ENCODE measurements at places on chromosomes 1 and 21.

DNA sequence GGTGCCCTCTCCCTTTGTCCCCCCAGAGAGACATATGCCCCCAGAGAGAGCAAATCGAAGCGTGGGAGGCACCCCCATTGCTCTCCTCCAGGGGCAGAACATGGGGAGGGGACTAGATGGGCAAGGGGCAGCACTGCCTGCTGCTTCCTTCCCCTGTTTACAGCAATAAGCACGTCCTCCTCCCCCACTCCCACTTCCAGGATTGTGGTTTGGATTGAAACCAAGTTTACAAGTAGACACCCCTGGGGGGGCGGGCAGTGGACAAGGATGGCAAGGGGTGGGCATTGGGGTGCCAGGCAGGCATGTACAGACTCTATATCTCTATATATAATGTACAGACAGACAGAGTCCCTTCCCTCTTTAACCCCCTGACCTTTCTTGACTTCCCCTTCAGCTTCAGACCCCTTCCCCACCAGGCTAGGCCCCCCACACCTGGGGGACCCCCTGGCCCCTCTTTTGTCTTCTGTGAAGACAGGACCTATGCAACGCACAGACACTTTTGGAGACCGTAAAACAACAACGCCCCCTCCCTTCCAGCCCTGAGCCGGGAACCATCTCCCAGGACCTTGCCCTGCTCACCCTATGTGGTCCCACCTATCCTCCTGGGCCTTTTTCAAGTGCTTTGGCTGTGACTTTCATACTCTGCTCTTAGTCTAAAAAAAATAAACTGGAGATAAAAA, 8.4 kb downstream of the EFNA3 start:
- no peak for DNase-seq

GRCh38 chr1:10624256-10625050, 149.7 kb downstream of the PEX14 start:
- no peak for DNase-seq

DNA sequence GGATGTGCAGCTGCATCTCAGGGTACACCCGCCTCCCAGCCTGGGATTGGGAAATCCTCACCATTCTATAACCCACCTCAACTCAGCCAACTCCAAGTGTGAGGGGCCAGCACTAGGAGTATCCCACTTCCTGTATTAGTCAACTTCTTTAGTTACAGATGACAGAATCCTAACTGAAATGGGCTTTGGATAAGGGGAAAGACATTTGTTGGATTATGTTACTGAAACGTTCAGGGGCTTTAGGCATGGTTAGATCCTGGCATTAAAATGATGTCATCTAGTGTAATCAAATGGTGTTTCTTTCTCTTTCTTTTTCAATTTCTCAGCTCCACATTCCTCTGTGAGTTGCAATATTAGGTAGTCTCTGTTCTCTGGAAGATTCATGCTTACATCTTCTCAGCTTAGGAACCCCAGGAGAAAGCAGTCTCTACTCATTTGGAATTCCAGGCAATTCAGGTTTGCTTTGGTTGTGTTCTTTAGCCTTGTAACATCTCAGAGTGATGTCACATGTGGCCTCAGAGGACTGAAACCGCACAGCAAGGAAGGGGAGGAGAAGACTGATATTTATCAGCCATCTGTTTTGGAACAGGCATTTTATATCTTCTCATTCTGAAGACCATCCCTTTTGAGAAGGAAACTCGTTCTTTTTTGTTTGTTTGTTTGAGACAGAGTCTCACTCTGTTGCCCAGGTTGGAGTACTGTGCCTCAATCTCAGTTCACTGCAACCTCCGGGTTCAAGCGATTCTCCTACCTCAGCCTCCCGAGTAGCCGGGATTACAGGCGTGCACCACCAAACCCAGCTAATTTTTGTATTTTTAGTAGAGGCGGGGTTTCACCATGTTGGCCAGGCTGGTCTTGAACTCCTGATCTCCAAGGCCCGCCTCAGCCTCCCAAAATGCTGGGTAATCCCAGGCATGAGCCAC, 18.9 kb upstream of the TMEM54 start:
- no peak for DNase-seq

DNA sequence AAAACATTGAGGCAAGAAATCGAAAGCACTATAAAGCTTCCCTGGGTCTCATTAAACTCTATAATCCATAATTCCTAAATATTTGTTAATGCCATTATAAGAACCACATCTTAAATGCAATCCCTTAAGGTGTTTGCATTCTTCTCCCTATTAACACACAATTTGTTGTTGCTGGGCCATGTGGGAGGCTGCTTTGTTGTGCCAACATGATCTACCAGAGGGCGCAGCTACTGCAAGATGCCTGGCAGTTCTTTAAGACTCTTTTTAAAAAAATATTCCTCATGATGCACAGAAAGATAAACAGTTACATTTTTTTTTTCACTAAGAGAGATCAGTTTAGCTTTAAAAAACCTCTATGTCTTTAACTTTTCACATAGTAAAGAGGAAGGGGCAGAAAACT, 39.0 kb upstream of the BCAS2 start:
- DNase-seq, result no peak

DNA sequence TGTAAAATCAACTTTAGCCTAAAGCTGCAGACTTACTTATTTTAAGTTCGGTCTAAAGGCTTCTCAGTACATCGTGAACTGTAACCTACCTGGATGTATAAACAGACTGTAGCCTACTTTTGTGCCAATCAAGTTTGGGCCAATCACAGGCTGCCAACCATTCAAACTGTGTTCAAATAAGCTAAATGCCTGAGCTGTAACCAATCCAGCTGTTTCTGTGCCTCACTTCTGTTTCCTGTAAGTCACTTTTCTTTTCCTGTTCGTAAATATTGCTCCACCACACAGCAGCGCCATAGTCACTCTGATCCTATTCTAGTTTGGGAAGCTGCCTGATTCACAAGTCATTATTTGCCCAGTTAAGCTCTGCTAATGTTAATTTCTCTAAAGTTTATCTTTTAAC, 37.5 kb upstream of the SLAMF9 start:
- DNase-seq, result no peak

- no peak for DNase-seq
Observed at GRCh38 chr1:96355961-96356360, 365.6 kb upstream of the PTBP2 start.

GRCh38 chr1:201751872-201752271, 77.1 kb upstream of the IPO9 start:
- no peak for DNase-seq

DNA sequence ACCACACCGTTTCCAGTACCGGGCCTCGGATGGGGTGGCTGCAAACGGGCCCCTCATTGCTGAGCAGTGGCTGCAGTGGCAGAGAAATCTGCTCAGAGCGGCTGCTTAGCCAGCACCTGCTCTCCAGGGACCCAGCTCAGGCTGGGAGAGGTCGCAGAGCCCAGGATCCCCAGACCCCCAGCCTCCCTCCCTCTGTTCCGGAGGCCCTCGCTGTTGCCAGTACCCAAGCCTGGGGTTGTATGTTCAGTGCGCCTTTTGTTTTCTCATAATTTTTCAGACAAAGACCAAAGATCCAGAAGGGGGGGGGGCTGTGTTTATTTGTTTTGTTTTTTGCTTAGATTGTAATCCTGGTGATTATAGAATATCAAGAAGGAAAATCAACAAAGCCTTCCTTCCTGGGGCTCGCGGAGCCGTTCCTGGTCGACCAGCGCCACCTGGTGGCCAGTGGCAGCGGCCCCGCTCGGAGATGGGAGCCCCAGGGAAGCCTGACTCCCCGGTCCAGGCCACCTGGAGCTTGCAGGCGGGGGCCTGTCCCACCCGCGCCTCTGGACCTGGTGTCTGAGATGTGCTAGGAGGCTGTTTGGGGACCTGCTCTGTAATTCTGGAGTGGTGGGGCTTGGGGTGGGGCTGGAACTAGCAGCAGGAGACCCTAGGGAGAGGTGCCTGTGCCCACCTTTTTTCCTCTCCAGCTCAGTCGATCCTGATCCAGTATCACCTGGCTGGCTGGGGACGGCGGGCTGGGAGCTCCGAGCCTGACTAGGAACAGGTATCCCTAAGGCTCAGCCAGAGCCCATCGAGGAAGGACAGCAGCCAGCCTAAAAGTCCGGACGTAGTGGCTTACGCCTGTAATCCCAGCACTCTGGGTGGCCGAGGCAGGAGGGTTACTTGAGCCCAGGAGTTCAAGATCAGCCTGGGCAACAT, 123.9 kb upstream of the VAMP3 start:
- DNase-seq, result peak; percentile 70

DNA sequence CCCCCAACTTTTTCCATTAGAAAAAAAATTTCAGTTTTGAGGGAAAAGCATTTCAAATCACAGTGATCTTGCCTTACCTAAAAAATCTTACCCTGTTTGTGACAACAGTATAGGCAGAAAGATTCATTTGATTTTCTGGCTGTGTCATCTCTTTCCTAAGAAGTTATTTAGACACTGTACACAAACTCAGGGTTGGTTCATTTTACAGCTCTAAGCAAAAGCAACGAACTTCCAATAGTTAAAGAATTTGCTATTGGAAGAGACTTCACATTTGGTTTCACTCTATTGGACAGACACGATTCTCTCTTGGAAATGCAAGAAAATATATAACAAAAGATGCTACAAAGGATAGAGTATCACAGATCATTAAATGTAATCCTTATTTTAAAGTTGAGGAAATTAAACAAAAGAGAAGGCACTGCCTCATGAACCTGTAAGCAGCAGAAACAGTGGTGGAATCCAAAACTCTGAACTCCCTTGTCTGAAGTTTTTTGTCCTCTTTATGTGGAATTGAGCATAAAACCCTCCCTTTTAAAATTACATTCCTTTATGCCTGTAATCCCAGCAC, 20.8 kb downstream of the EYA3 start:
- DNase-seq, result no peak

GRCh38 chr1:101257500-101258325, 20.9 kb downstream of the S1PR1 start:
- no peak for DNase-seq

GRCh38 chr1:179976970-179977651, 22.5 kb downstream of the CEP350 start:
- no peak for DNase-seq

DNA sequence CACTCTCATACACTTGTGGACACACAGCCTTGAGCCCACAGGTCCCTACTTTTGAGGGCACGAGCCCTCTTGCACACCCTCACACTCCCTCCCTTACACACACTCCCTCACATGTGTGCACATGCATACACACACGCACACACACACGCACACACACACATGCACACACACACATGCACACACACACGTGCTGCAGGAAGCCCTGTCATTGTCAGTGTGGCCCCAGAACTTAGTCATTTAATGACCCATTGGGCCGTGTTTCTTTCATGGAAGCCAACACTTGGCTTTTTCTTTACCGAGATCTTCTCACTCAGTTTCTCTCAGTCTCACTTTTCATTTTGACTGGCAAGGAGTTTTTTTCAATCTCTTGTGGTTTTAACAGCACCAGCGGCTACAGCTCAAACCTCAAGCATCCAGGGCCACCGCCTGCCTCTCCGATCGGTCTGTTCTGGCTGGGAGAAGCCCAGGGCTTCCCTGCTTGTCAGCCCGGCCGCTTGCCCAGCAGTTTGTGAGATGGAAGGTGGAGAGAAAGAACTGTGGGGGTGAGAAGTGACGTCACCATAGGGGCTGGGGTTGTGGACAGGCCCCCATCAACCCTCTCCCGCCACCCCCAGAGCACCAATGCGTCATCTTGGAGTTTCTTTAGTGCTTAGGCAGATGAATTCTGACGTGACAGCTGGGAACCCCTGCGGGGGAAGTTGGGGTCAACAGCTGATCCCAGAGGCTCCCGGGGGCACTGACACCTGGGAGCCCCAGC, 15.8 kb upstream of the TNFRSF8 start:
- no peak for DNase-seq

- no peak for DNase-seq
Observed at GRCh38 chr1:172835834-172836233, 176.9 kb downstream of the FASLG start.

GRCh38 chr21:45622416-45623097, 21.0 kb upstream of the PCBP3 start:
- no peak for DNase-seq

DNA sequence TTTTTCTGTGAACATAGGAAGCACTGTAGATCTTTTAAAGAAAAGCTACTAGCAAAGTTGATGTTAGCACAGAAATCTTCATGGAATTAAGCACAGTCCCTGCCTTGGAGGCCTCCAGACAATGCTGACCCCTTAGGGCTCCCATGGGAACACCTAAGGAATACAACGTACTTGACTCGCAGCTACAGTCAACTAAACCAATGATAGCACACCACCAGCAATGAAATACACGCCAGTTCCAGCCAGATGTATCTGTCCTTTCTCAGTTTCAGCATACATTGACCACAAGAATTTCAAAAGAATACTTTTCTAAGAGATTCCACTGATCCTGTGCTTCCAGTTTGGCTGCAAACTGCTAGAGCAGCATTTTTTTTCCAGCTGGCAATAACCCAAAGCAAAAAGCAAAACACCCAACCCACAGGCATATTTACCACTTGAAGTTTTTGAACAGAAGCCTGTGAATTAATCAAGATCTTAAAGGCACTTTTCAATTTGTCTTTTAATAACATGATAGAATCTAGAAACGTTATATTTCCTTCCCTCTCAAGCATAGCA, 42.8 kb upstream of the KRTAP11-1 start:
- no peak for DNase-seq

DNA sequence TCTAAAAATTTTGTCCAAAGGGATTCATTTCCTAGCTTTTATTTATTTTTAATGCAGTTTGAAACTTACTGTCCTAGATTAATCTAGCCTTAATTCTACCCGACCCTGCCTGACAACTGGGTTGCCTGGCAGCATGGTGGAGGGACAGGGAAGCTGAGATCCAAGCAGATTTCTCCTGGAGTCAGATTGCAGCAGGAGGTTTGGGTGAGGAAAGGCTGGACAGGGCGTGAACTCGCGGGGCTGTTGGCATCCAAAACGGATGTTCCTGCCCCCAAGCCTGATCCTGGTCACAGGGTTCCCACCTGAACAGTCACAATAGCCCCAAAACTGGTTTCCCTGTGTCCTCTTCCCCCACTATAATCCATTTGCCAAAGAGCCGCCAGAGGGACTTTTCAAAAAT, 23.2 kb downstream of the TCEA3 start:
- DNase-seq, result no peak

DNA sequence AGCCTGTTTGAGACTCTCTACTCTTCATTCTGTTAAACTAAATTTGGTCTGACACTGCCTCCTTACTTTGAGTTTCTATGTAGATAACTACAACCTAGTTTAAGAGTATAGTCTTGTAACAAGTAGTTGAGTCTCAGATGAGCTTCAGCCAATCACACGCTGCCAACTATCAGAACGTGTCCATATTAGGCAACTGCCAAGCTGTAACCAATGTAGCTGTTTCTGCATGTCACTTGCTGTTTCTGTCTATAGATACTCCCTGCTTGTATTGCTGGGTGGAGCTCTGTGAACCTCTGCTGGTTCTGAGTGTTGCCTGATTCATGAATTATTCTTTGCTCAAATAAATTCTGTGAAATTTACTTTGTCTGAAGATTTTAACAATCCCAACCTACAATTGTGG, 452.6 kb upstream of the NR5A2 start:
- DNase-seq, result no peak
